ENCODE measurements at places on chromosomes 6 and 20. TPM values are rescaled to one million over a fixed set of nuclear protein-coding genes. Genes with fewer than 3 reads are reported as not detected.

- no peak overlapping the region for H3K4me3 ChIP-seq
- DNase-seq = no peak
- peaks cover 4% of the 10 kb centered on the region for H3K27me3 ChIP-seq
Observed at GRCh38 chr6:169845426-169846285, 94.2 kb downstream of the ERMARD start.

- H3K4me1 ChIP-seq = peaks cover 13% of the 10 kb centered on the region
- no peak overlapping the region for H3K4me3 ChIP-seq
- no peaks in the 10 kb centered on the region for H3K36me3 ChIP-seq
- no peaks in the 10 kb centered on the region for H3K27me3 ChIP-seq
- DNase-seq = no peak
Observed at GRCh38 chr6:118546880-118547218, 1.2 kb upstream of the PLN start.

GRCh38 chr6:152129691-152130151 is 322.2 kb downstream of the ESR1 start:
- H3K36me3 ChIP-seq = peaks cover 4% of the 10 kb centered on the region
- peak overlapping the region; percentile 73 for H3K27ac ChIP-seq
- peak overlapping the region; percentile 22 for H3K4me3 ChIP-seq
- H3K4me1 ChIP-seq = peaks cover 14% of the 10 kb centered on the region

DNA sequence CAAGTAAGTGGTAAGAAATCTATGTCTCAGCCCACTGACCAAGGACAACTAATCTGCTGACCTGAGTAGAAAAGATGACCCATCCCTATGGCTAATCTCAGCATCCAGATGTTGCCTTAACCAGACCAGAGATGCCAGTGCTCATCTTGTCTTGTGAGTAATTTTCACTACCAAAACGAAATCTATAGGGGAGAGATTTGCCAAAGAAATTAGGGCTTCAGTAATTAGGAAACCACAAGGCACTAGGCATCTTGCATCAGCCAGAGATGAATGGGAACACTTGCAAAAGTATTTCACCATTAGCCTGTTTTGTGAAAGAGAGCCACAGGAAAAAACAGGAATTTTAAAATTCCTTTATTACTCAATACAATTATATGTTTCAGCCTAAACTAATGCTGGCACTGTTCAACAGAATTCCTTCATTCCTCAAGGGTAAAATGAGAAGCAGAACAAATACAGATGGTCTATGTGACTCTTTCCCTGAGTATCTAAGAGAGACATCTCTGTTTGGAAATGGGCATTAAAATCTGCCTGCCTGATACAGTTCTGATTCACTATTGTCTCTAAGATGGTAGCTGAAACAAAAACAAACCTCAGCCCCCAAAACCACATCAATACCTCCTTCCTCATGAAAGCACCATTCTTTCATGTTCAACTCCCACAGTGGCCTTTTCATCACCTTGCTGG is 87.8 kb downstream of the GMDS start:
- H3K4me1 ChIP-seq = peaks cover 12% of the 10 kb centered on the region
- no peak overlapping the region for H3K4me3 ChIP-seq
- no peak overlapping the region for H3K27ac ChIP-seq

DNA sequence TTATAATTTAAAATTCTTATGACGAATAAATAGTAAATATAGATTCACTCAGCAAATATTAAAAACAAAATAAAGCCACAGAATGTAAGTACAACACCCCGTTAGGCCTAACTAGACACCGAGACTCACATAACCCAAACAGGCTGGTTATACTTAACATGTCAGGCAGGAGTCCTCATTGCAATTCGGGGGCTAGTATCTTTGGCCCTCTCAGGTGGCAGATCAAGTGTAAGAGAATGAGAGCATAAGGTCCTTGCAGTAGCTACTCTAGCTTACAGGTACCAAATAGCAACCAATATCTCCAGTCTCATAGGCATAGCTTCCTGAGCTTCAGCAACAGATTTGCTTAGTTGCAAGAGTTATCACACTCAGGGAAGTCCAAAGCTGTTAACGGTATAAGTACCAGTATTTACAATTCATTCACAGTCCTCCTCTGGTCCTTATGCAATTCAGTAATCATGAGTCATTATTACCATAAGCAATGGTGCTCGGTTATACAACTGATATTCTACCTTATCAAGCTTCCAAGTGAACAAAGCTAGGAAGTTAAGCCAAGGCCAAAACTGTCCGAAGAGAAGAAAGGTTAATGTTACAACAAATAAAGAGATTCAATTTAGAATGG is 20.1 kb downstream of the REV3L start:
- H3K27me3 ChIP-seq = no peaks in the 10 kb centered on the region
- H3K27ac ChIP-seq = peak overlapping the region; percentile 3
- H3K36me3 ChIP-seq = no peaks in the 10 kb centered on the region

- H3K4me3 ChIP-seq = no peak overlapping the region
- H3K27me3 ChIP-seq = no peaks in the 10 kb centered on the region
- H3K27ac ChIP-seq = no peak overlapping the region
Observed at GRCh38 chr6:115363379-115363778, 697.3 kb downstream of the FRK start.

DNA sequence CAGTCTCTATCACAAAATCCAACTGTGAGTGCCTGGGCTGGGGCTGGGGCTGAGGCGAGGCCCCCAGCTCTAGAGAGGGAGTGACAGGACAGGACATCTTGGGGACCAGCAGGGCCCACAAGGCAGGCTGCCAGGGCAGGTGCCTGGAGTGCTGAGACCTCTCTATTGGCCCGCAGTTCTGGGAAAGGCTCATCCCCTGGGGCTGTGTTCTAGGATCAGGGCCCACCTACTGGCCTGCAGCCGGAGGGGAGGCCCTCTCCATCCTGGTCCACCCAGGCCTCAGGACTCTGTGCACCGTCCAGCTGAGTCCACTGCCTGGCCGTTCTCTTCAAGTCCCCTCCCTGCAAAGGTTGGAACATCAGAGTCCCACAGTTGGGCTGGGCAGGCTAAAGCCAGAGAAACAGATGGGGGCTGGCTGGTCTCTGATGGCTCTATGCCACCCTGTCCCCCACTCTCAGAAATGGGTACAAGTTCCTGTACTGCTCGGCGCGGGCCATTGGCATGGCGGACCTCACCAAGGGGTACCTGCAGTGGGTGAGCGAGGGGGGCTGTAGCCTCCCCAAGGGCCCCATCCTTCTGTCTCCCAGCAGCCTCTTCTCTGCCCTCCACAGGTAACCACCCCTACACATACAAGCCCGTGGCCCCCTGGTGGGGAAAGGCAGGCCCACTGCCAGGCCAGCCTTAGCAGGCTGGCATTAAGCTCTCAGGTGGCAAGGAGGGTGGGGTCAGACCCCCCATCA is 9.0 kb downstream of the EMILIN3 start:
- no peaks in the 10 kb centered on the region for H3K27me3 ChIP-seq
- H3K27ac ChIP-seq = no peak overlapping the region
- no peaks in the 10 kb centered on the region for H3K36me3 ChIP-seq
- no peaks in the 10 kb centered on the region for H3K4me1 ChIP-seq
- no peak overlapping the region for H3K4me3 ChIP-seq
- DNase-seq = no peak

DNA sequence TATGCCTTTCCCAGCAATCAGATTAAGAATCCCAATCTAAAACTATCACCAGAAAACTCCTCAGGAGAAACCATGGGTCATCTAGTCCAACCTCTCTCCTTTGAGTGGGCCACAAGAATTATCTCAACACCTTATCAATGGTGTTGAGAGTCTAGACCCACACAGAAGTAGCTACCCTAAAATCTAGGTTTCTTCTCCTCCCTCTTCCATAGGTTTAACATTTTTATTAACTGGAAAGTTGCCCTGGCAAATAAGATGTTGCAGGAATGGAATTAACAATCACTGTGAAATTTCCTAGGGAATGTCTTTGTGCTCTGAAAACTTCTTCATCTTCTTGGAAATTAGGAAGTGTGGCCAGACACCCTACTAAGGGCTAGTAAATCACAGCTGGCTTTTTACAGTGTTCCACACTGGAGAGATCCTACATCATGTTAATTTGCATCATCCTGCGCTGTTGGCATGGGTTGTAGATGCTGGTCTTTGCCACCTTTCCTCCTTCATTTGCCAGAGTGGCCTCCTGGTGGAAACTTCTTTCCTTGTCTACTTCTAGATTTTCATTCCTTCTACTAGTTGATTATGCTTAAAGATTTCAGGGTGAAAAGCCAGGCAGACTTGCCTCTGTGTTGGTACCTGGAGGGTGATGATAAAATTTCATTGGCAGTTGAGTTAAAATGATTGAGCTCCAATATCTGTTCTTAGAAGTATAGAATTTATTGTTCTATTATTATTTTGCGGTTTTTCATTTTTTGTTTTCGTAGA is 2.7 kb downstream of the TNFAIP3 start:
- no peak overlapping the region for H3K27ac ChIP-seq
- H3K36me3 ChIP-seq = no peaks in the 10 kb centered on the region
- peaks cover 47% of the 10 kb centered on the region for H3K4me1 ChIP-seq
- no peaks in the 10 kb centered on the region for H3K27me3 ChIP-seq
- DNase-seq = no peak

GRCh38 chr6:154070657-154071056 is 31.6 kb downstream of the OPRM1 start:
- no peak overlapping the region for H3K27ac ChIP-seq
- no peak overlapping the region for H3K4me3 ChIP-seq
- no peak for DNase-seq

DNA sequence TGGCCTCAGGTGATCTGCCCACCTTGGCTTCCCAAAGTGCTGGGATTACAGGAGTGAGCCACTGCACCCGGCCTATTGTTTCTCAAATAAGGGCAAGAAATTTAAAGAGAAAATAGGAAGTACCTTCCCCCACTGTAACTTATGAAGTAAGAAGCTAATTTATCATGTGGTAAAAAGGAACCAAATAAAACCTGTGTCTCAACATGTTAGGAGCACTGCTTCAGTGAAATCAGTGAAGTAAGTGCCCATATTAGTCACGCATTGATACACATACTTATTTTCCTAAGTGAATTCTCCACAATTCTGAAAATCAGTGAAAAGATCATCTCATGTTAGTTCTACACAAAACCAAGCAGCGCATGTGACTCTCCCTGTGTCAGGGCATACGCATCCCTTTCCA is 14.2 kb upstream of the LPA start:
- no peaks in the 10 kb centered on the region for H3K27me3 ChIP-seq
- H3K36me3 ChIP-seq = no peaks in the 10 kb centered on the region
- no peak overlapping the region for H3K27ac ChIP-seq
- no peaks in the 10 kb centered on the region for H3K4me1 ChIP-seq
- no peak overlapping the region for H3K4me3 ChIP-seq
- no peak for DNase-seq

DNA sequence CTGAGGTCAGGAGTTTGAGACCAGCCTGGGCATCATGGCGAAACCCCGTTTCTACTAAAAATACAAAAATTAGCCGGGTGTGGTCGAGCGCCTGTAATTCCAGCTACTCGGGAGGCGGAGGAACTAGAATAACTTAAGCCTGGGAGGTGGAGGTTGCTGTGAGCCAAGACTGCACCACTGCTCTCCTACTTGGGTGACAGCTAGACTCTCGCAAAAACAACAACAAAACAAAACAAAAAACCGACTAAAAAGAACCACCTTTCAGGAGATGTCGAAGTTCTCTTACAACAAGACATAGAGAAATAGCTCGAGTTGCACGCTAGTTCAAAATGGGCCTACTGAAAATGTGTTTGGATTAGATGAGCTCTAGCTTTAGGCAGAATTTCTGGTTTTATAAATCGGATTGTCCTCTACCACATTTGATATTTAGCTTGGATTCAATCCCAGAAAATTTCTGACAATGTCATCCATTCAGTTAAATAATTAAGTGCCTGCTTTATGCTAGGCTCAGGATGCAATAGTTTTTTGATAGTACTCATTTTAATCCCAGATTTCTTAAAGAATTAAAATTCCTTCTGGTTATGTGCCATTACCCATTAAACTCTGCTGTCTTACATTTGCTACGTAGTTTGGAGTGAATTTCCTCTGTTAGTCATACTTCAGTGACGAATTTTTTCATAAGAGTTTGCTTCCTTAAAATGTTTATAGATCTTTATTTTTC is 137.5 kb upstream of the SHLD1 start:
- no peaks in the 10 kb centered on the region for H3K27me3 ChIP-seq
- H3K36me3 ChIP-seq = no peaks in the 10 kb centered on the region
- H3K4me1 ChIP-seq = peaks cover 22% of the 10 kb centered on the region
- DNase-seq = peak; percentile 55

DNA sequence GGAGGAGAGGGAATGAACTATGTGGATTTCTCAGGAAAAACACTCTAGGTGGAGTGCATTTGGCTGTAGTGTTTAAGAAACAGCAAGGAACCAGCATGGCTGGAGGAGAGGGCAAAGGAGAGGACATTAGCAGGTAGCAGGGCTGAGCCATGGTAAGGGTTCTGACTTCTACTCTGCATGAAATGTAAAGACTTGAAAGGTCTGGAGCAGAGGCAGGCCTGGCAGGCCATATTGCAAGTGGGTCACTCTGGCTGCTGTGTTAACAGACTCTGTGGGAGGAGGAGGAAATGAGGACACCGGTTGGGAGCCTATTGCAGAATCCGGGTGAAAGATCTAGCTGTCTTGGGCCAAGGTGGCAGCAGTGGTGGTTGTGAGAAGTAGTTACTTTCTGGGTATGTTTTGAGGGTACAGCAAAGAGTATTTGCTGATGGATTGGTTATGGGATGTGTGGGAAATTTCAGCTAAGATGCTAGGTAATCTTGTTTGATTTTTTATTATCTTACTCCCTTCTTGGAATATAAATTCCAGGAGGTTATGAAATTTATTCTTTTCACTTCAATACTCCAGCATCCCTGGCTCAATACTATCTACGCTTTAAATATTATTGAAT is 115.9 kb upstream of the BCLAF1 start:
- H3K27ac ChIP-seq = no peak overlapping the region
- H3K4me1 ChIP-seq = no peaks in the 10 kb centered on the region
- H3K27me3 ChIP-seq = no peaks in the 10 kb centered on the region

GRCh38 chr6:34791164-34791700 is 651 bp upstream of the BLTP3A start:
- peak overlapping the region; percentile 82 for H3K4me3 ChIP-seq
- H3K4me1 ChIP-seq = peaks cover 21% of the 10 kb centered on the region
- peak overlapping the region; percentile 30 for H3K27ac ChIP-seq
- H3K36me3 ChIP-seq = no peaks in the 10 kb centered on the region

DNA sequence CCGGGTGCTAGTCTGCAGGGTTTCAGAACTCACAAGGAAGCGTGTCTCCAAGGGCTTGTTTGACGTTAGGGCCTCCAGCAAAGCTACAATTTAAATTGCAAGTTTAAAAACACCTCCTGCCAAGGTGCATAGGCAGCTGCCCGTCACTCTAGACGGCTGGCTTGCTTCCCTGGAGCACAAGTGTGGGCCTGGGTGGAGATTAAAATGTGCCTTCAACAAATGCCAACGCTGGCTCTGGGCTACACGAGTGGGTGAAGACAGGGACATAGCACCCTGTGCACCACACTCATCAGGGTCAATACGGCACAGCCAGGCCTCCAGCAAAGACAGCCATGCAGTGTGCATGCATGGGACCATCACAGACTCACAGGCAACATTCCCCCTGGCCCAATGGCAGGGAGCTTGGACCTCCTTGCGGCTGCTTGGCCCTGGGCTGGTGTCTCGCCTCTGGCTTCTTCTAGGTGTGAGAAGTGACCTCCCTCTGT is 48.4 kb upstream of the FRMD1 start:
- H3K36me3 ChIP-seq = no peaks in the 10 kb centered on the region
- no peaks in the 10 kb centered on the region for H3K4me1 ChIP-seq
- H3K27me3 ChIP-seq = no peaks in the 10 kb centered on the region
- DNase-seq = no peak

C2 gene
- not detected for total RNA-seq

MRPL18 gene
- total RNA-seq = 70.8 TPM

SLC2A10 gene
- total RNA-seq = 11.1 TPM

DYNLT2 gene
- 1.5 TPM for total RNA-seq
